PC-3 (cell line): ENCODE measurements at places on chromosomes 1 and 21. TPM values are rescaled to one million over a fixed set of nuclear protein-coding genes. Genes with fewer than 3 reads are reported as not detected.

DNA sequence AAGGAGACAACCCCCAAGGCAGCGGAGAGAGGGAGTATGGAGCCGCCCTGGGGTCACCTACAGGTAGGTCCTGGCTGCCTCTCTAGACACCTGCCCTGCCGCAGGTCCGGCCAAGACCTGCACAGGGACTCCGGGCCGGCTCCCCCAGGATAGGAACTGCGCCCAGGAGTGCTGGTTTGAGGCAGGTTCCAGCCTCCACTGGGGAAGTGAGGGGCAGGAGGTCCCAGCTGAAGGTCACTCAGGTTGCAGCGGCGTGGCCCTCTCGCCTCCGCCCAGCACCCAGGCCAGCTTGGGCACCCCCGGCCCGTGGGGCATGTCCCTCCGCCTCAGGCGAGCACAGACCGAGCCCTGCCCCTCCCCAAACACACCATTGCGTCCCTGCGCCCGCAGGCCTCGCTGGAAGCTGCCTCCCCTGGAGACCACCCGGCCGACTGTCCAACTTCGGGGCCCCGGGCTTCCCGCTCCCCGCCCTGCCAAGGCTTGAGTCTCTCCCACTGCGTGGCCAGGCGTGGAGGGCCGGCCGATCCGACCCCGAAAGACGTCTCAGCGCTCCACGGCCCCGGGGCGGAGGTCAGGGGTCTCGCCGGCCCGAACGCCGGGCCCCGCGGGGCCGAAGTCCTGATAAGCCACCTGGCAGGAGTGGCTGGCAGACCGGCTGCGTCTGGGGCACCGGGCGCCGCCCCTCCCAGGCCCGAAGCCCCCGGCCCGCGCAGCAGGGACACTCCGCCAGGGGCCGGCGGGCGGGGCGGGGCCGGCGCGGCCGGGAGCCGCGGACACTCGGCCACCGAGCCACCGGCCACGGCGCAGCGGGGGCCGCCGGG is 1.4 kb upstream of the SKI start:
- no peak for DNase-seq

DNA sequence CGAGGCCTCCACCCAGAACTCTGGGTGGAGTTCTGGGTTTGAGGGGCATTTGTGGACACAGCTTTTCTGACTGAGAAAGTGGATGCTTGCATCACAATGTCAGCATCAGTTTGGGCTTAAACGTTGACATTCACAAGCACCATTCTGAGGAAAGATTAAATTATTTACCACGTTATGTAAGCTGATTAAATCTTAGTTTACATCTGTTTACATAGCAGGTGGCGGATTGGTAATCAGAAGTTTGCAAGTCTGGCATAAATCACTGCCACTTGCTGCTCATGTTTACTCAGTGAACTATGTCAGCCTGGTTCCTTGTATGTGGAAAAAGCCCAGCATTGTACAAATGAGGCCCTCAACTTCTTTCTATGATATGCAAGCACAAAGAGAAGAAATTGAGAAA is 310.1 kb downstream of the PAPPA2 start:
- no peak for DNase-seq

DNA sequence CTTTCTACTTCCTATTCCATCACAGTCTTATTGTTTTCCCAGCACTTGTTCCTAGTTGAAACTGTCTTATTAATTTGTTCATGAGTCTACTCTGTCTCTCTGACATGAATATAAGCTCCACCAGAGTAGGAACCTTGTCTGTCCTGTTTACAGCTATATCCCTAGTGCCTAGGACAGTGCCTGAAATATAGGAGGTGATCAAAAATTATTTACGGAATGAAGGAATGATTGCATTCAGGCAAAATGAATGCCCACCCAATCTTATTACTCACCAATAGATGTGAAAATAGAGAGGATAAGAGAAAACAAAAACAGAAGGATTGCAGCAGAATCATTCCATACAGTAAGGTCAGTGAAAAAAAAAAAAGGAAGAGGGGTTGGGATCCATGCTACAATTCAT is 1.1 kb downstream of the TXNDC12 start:
- no peak for DNase-seq

- no peak for DNase-seq
Observed at GRCh38 chr1:183673605-183674323, 20.6 kb upstream of the APOBEC4 start.

DNA sequence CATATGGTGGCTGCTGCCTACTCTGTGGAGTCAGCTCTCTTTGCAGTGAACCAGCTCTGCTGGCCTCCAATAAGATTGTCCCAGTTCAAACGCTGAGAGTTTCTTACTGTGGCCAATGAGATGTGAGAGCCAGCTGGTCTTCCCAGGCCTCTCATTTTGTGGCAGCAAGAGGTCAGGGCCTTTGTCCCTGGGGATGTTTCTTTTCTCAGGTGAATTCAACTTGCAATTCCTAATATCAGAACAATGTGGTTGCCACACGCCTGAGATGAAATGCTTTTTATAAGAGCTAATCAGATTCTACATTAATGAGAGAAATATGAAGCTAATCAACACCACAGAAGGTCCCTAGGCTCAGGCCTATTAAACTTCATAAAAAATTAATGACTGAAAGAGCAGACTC is 660.1 kb upstream of the CAMK1G start:
- DNase-seq = no peak

GRCh38 chr1:25110036-25110435 is 122.3 kb downstream of the SYF2 start:
- DNase-seq = no peak

GRCh38 chr1:2330035-2330434 is 61.3 kb downstream of the MORN1 start:
- DNase-seq = no peak

DNA sequence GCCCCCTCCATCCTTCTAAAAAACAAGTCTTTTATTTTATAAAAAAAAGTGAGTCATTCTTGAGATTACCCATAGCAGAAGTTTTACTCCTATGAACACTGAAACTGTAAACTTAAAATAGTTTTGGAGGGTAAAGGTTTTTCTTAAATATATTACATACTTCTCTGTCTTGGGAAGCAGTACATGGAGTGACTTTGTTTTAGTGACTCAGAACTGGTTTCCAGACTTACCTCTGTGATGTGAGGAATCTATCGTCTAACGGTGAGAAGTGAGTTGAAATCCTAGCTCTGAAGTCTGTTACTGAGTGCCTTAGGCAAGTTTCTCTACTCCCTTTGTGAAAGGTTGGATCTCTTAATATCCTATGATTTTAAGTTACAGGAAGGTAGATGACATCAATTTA is 176.3 kb upstream of the POU3F1 start:
- no peak for DNase-seq

- DNase-seq = no peak
Observed at GRCh38 chr1:165988275-165988674, 160.9 kb downstream of the UCK2 start.

DNA sequence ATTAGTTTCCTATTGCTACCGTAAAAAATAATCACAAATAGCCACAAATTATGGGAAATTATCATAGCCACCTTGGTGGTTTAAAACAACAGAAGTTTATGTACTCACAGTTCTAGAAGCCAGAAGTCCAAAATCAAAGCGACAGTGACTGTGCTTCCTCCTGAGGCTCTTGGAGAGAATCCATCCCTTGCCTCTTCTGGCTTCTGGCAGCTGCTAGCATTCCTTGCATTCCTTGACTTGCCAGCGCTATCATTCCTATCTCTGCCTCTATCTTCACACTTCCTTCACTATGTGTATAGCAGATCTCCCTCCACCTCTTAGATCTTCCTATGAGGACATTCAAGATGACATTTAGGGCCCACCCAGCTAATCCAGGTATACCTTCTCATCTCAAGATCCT is 180.1 kb upstream of the USP25 start:
- peak; percentile 32 for DNase-seq

- DNase-seq = no peak
Observed at GRCh38 chr1:54326543-54327385, 79.4 kb downstream of the SSBP3 start.

- peak; percentile 92 for DNase-seq
Observed at GRCh38 chr1:23475134-23475628, 8.8 kb downstream of the ASAP3 start.

DNA sequence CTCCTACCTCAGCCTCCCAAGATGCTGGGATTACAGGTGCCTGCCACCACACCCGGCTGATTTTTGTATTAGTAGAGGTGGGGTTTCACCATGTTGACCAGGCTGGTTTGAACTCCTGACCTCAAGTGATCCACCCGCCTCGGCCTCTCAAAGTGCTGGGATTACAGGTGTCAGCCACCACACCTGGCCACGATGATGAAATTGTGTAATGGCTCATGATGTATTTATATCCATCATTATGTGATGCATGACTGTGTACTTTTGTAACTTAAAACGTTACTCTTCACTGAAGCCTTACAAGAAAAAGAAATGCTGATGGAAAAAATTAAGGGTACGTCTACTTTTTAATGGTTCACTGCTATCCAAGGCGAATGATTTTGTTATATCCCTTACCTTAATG is 7.5 kb downstream of the TARDBP start:
- no peak for DNase-seq

DNA sequence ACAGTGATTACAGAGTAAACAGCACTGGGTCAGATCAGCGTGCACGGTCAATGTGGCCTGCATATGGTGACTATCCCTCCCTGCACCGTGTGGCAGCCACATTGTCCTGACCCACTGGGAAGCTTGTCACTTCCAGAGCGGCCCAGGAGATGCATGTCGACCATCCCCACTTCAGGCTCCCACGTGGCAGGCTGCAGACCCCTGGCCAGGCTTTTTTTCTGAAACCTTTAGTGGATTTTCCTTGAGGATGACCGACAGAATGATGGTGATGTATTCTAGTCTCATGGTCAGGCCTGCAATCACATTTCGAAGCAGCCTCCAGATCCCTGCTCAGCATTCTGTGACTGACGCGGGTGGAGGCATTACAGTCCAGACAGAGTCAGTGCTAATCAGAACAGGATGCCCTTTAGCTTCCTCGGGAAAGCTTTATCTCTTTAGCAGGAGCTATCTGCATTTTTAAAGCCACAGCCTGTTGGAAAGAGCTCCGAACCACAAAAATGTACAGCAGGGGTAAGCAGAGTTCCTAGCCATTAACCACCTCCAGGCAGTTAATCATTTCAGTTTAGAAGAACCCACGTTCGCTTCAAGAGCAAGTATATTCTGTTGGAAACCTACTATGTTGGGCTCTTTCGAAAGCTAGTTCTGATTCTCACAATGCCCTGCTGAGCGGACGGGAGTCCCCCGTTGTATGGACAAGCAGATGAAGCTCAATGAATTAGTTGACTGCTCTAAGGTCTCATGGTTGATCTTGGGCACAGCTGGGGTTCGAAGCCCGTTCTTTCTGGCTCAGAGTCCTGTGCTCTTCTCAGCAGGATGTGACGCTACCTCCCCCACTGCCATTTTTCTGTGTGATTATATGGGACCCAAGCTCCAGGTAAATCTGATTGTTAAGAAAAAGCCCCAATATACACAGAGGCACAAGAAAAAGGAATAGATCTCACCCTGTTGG is 56.5 kb downstream of the IRF2BP2 start:
- DNase-seq = no peak

GRCh38 chr1:154478639-154479038 is 23.4 kb upstream of the TDRD10 start:
- peak; percentile 73 for DNase-seq

- DNase-seq = peak; percentile 57
Observed at GRCh38 chr1:228015276-228016180, 8.7 kb downstream of the WNT3A start.

- no peak for DNase-seq
Observed at GRCh38 chr1:116352349-116352813, 20.7 kb upstream of the ATP1A1 start.

- no peak for DNase-seq
Observed at GRCh38 chr1:172760121-172760520, 101.2 kb downstream of the FASLG start.

GRCh38 chr1:30383221-30383711 is 340.1 kb downstream of the MATN1 start:
- no peak for DNase-seq

GRCh38 chr1:91151702-91152101 is 129.9 kb upstream of the ZNF644 start:
- DNase-seq = no peak

DNA sequence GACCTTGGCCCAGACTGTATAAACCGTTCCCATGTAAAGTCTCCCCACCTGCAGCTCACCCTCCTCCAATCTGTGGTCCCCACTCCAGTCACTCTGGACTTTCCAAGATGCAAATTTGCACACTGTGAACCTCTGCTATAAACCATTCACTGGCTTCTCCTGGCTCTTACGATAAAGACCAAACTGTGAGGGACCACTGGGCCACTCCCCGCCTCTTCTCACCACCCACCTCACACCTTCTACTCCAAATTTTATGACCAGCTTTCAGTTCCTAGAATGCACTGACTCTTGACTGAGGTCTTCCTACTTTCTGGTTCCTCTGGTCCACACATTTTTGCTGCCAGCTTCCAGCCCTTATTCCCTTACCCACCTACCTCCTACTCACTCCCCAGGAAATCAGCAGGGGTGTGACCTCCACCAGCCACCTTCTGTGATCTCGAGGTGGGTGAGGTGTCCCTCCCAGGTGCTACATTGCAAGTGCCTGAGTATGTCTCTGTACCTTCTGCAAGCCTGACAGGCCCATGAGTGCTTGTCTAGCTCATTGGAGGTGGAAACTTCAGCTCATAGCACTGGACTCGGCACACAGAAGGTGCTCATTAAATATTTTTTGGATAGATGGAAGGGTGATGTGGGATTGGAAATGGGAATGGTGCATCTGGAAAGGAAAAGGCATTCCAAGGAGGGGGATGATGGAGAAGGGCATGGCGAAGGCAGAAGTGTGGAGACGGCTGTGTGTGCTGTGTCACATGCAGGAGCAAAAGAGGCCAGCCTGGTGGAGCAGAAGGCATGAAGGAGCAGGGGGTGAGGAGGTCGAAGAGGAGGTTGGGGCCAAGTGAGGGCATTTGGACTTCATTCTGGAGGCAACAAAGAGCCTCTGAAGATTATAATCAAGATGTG is 15.6 kb upstream of the CSF1 start:
- DNase-seq = no peak

Gene TMEM125
- total RNA-seq = 8.6 and 9.8 TPM in 2 replicates

Gene PHACTR4
- total RNA-seq = 9.1 and 12.7 TPM in 2 replicates

Gene DYNLT5
- not detected in 2 replicates for total RNA-seq

Gene MAD2L2
- 127 and 139 TPM in 2 replicates for total RNA-seq

Gene SASS6
- 9.0 and 9.2 TPM in 2 replicates for total RNA-seq

Gene SPRR4
- not detected in 2 replicates for total RNA-seq

Gene GIPC2
- not detected in 2 replicates for total RNA-seq

Gene DNAJC16
- 9.2 and 11.7 TPM in 2 replicates for total RNA-seq

Gene VANGL2
- total RNA-seq = 0.06 and 0.44 TPM in 2 replicates

Gene ACBD3
- 62.2 and 62.9 TPM in 2 replicates for total RNA-seq
